ENCODE measurements at places on chromosomes 2 and 18.

DNA sequence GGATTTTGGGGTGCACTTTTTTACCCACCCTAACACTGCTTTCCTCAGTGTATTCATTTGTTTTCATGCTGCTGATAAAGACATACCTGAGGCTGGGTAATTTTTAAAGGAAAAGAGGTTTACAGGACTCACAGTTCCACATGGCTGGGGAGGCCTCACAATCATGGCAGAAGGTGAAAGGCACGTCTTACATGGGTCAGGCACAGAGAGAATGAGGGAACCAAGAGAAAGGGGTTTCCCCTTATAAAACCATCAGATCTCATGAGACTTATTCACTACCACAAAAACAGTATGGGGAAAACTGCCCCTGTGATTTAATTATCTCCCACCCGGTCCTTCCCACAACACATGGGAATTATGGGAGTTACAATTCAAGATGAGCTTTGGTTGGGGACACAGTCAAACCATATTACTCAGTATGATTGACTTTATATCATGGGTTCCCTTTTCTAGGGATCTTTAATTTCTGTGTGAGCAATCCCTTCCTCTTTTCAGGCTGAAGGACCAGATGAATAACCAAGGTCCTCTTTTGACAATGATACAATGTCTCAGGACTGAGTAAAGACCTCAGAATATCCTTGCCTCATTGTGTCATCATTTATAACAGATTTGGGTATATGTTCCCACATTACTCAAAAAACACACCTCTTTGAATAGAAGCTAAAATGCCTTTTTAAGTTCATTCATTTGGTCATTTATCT lies 100.1 kb upstream of the TRIB2 start:
- no peak for DNase-seq

DNA sequence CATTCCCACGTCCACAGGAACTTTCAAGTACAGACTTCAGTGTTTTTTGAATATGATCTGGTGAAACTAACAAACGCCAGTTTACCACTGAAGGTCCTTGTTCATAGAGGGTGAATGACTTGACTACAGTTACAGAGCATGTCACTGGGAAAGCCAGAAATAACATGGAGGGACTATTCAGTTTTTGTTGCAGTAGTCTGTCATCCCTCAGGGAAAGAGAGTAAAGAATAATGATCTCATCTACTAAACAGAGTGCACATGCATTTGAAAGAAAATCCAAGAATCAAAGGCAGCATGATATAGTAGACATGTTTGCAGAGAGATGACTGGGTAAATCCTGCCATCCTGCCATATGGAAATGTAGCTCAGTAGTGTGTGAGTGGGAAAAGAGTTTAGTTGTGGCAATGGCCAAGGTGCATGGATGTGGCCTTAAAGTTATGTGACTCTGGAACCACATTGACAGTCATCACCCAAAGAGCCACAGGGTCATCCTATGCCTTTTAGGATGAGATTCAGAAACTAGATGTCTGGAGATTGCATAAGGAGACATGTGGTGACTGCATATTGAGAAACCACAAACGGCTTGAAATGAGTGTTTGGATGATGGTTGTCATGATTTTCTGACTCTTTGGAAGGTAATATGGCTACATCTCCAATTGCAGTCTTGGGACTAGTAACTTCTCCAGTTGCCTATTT lies 125.3 kb upstream of the ZEB2 start:
- DNase-seq = no peak

DNA sequence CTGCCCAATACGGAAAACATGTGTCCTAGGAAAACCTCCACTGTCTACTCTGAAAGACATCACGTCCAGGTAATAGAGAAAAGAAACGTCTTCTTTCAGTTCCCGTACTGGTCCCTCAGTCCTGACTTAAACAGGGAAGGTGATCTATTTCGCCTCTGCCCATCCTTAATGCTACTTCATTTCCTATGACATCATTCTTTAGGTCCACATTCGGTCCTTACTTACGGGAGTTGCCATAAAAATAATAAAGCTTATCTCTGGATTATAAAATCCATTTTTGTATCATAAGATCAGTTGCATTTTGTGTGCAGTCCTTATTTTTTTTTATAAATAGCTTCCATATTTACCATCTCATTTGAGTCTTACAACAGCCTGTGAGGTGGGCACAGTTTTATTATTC lies 3.7 kb downstream of the TGFA start:
- DNase-seq = no peak

DNA sequence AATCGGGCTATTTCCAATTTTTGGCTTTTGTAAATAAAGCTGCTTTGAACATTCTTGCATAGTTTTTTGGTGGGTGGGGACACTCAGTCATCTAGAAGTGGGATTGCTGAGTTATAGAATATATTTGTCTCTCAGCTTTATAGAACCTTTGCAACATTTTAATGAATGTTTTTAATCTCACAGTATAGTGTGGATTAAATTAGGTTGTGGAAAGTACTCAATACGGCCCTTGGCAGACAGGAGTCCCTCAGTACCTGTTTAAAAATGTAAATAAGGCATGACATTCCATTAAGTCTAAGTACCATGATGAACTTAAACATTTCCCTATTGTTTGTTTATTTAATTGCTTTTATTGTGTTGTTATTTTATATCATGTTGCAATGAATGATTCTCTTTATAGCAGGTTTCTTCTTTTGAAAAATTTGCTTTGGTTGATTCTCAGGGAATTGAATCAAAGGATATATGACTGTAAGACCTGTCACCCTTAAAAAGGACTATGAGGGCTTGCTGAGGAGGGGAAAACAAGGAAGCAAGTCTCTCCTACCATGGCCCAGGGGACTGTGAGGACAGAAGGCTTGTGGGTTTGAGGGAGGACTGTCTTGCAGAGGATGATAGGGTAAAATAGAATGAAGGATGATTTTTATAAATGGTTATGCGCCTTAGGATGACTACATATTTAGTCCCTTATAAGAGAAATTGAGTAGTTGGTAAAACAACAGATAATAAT lies 165.1 kb downstream of the RPIA start:
- DNase-seq = no peak

DNA sequence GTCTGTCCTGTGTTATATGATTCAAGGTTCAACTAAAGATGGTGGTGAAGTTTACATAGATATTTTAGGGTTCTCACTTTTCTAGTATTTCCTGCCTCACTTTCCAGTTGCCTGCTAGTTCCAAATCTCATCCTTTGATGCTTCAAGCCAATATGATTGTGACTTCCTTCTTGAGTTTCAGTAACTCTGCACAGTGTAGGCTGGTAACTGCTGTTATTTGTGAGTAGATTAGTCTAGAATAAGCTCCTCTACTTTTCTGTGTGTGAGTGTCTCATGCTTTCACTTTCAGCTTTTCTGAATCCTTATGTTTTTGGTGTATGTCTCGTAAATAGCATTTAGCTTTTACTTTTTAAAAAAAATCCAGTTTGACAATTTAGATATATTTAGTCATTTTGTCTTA lies 42.6 kb downstream of the GALNT1 start:
- DNase-seq = no peak

- no peak for DNase-seq
These were observed 57.4 kb upstream of the EPB41L3 start for GRCh38 chr18:5601188-5601624.

DNA sequence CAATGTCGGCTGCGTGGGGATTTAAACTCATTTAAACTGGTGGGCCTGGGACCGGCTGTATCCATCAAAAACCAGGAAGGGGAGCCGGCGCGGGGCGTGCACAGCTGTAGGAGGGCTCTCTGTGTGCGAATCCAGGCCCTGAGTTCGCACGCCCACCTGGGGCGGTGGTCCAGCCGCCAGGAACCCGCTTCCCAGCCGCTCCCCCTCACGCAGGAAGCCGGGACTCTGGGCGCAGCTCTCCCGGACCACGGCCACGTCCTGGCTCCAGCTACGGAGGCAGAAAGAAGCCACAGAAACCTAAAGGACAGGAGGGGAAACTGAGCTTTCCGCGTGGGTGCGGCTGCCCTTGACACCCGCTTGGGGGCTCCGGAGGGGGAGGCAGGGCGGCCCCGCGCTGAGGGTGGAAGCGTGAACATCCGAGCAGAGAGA lies 80.6 kb downstream of the GFPT1 start:
- peak; percentile 39 for DNase-seq

DNA sequence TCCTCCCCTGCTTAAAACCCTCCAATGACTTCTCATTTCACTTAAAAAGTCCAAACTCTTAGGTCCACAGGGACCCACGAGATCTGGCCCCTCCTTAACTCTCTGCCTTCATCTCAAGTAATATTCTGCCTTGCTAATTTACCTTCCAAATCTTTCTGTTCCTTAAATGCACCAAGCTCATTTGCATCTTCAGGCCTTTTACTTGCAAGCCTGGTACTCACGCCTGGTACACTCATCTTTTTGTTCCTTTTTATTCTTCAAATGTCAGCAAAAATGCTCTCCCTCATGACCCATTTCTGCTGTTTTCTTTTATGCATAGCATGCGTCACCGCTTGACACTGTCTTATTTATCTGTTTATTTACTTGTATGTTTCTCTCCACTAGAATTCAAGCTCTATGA lies 2.7 kb upstream of the WIPF1 start:
- DNase-seq = no peak

DNA sequence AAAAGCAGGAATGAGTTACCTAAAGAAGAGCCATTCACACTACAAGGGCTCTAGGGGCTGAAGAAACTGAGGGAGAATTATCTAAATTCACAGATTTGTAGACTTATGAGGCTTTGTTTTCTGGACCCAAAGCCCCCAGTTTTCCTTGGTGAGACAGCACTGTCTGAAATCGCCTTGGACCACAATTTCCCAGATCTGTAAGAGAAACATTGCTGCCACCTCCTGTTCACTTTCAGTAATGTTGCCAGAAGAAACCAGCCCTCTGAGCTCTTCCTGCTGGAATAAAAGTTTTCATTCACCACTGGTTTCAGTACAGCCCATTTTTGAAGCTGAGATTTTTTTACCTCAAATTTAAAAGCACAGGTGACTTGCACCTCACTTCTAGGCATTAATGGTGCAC lies 169.2 kb downstream of the CDH20 start:
- peak; percentile 67 for DNase-seq

DNA sequence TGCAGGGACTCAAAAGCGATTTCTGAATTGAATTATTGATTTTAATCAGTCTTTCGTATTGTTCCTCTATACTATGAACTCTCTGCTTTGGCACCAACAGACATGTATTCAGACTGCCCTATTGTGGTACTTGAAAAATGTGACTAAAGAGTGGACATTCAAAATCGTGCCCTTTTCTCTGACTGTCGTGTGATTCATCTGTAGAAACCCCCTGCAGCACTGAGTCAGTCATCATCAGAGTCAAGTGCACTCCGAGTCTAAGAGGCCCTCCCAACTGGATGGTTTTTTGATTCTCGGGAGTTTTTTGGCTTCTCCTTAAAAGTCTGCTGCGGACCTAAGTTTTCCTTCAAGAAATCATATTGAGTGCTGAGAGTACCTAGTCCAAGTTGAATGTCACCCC lies 96.4 kb upstream of the FOSL2 start:
- no peak for DNase-seq

DNA sequence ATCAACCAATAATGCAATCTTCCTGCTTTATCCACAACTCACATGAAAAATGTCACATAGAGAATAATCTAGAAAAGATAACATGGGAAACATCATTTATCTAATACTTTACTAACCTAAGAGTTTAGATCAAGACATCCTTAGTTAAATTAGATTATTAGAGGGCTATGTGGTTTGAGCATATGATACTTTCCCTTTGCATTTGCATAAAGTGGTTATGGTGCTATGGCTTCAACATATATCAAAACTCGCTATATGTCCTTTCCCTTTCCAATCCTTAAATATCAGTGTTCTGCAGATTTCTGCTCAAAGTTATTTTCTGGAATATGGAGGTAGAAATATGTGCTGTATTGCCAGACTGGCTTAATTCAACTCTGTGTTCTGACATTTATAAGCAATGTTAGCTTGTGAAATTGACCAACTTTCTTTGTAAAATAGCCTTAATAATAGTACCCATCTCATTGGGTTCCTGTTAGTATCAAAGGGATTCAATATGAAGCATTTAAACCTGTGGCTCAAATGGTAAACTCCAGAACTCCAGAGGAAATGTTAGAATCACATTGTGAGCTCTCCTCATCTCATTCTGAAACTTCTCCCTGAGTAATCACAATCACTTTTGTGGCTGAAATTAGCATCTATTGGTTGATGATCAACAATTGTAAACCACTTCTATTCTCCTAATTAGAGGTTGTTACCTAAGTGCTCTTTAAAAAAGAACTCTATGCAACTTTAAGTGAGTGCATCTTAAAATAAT lies 1089.9 kb upstream of the SLC39A10 start:
- DNase-seq = no peak

DNA sequence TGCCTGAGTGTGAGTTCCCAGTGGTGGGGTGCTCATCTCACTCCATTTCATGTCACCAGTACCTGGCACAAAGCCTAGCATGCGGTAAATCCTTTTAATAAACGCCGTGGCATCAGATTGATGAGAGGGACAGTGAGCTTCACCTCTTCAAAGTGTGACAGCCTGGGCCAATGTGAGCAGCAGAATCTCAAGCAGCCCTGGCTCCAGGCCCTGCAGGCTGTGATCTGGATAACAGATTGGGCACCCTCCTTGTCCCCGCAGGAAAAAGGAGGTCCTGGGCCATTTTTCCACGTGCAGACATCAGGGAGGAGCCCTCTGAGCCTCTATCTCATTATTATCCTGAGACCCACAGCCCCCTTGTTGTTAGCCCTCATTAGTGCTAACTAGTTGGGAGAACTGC lies 34.8 kb downstream of the TET3 start:
- no peak for DNase-seq

DNA sequence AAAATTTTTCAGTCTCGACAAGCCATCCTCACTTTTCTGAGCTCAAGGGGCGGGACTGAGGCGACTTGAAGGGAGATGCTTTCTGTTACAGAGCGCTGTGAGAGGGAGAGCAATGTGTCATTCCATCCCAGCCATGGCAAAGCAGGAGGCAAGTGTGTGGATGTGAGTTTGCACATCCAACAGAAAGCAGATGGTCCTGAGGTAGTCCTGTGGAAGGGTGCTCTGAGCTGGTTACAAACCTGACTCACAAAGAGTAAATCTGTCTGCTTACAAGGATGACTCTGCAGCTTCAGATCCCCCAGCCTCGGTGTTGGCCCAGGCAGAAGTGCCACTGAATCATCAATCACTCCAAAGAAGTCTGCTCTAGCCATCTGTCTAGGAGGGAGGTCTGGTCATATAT lies 482.0 kb upstream of the DCC start:
- no peak for DNase-seq

DNA sequence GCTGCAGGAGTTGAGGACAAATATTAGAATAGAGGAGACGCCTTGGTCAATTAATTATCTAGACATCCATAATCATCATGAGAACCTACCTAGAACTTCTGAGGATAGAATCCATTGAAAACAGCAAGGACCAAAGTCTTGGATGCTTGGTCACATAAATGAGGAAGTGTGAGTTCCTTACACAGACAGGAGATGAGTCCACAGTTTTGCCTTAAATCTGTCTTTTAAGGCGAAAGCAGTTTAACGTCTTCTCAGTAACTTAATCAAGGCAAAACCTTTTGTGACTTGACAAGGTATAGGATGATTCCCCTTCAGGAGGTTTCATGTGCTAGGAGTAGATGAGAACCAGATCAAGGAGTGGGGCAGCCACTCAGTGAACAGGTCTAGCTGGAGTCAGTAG lies 1783.2 kb upstream of the CELF4 start:
- no peak for DNase-seq

GRCh38 chr2:218894880-218895157 lies 14.2 kb downstream of the WNT10A start:
- DNase-seq = no peak

Measured in myocyte (in vitro differentiated cells).